Spleen (tissue), 13 donors: ENCODE measurements at places on chromosomes 6 and 20. TPM values are rescaled to one million over a fixed set of nuclear protein-coding genes. Genes with fewer than 3 reads are reported as not detected.

Gene GHRH
- not detected for total RNA-seq

Gene TFAP2C
- not detected for total RNA-seq

Gene PHACTR1
- total RNA-seq = 32.5 TPM

GRCh38 chr20:57003012-57003411 is 263.4 kb downstream of the BMP7 start:
- H3K4me3 ChIP-seq = no peak overlapping the region
- no peak for DNase-seq
- H3K4me1 ChIP-seq = no peaks in the 10 kb centered on the region
- no peaks in the 10 kb centered on the region for H3K36me3 ChIP-seq
- H3K27me3 ChIP-seq = no peaks in the 10 kb centered on the region

DNA sequence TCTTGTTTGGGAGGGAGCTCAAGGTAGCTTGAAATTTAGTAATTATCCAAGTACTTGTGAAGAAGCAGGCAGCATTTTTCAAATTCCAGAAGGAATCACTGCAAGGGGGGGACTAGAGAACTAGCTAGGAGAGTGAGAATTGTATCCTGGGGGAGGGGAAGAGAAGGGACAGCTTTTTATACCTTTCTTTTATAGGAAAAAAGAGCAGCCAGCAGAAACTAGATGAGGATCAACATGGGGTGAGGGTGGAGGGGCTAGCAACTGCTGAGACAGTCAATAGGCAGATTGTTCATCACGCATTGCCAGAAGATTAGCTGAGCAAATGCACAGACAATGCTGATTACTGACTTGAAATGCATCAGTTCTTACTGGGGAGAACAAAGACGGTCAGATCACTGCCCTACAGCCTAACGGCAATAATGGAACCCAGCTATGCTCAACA is 514.3 kb upstream of the CITED2 start:
- H3K36me3 ChIP-seq = no peaks in the 10 kb centered on the region
- peaks cover 4% of the 10 kb centered on the region for H3K4me1 ChIP-seq
- H3K4me3 ChIP-seq = no peak overlapping the region
- no peak for DNase-seq
- no peaks in the 10 kb centered on the region for H3K27me3 ChIP-seq

DNA sequence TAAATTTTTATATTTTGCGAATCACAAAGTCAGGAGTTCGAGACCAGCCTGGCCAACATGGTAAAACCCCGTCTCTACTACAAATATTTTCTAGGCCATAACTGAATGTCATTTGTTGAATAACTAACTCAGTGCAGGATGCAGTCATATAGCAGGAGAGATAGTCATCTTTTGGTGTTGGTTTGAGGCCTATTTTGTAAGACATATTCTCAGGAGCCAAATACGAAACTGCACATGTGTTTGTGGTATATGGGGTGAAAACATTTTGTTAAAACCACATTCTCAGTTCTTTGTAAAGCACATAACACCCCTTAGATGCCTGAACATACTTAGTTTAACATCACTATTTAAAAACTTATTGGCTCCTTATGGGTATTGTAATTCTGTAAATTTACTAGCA is 4.7 kb upstream of the ENPP5 start:
- no peak overlapping the region for H3K4me3 ChIP-seq
- no peaks in the 10 kb centered on the region for H3K36me3 ChIP-seq
- H3K4me1 ChIP-seq = peaks cover 20% of the 10 kb centered on the region
- peaks cover 15% of the 10 kb centered on the region for H3K27me3 ChIP-seq
- no peak overlapping the region for H3K27ac ChIP-seq

GRCh38 chr6:141105481-141105880 is 1027.2 kb upstream of the GJE1 start:
- DNase-seq = no peak
- H3K4me3 ChIP-seq = no peak overlapping the region
- H3K27me3 ChIP-seq = no peaks in the 10 kb centered on the region
- no peaks in the 10 kb centered on the region for H3K4me1 ChIP-seq
- no peaks in the 10 kb centered on the region for H3K36me3 ChIP-seq

GRCh38 chr20:11556410-11556809 is 361.3 kb upstream of the BTBD3 start:
- H3K4me3 ChIP-seq = no peak overlapping the region
- H3K4me1 ChIP-seq = no peaks in the 10 kb centered on the region
- H3K27ac ChIP-seq = no peak overlapping the region
- no peak for DNase-seq
- H3K27me3 ChIP-seq = no peaks in the 10 kb centered on the region
